ENCODE measurements at places on chromosomes 12 and 14. TPM values are rescaled to one million over a fixed set of nuclear protein-coding genes. Genes with fewer than 3 reads are reported as not detected.

Gene RARG
- total RNA-seq = 17.8 TPM

Gene PRKD1
- 19.6 TPM for total RNA-seq

Gene KLRC2
- total RNA-seq = not detected

Gene RPS6KA5
- 0.30 TPM for total RNA-seq

Gene PTPRR
- 0.30 TPM for total RNA-seq

Gene GPRC5D
- total RNA-seq = not detected

Gene NKX2-1
- total RNA-seq = not detected

Gene NRIP2
- total RNA-seq = not detected

Gene RD3L
- not detected for total RNA-seq

Gene TOMM20L
- not detected for total RNA-seq

Gene IQSEC3
- 0.59 TPM for total RNA-seq

Gene GARIN6
- total RNA-seq = not detected

Gene CD4
- total RNA-seq = 1.5 TPM

Gene C12orf54
- not detected for total RNA-seq

Gene PTHLH
- 13.4 TPM for total RNA-seq

Gene SLC5A8
- total RNA-seq = not detected

Gene CMA1
- total RNA-seq = not detected

Gene AKAP3
- 0.30 TPM for total RNA-seq

Gene PRR4
- 1.2 TPM for total RNA-seq

Gene MYF6
- total RNA-seq = not detected

Gene PROX2
- not detected for total RNA-seq

Gene MSRB3
- total RNA-seq = 121 TPM

Gene SMIM41
- total RNA-seq = 0.23 TPM

Gene RNF212B
- not detected for total RNA-seq

Gene DEPDC4
- 0.65 TPM for total RNA-seq

Gene NANOG
- not detected for total RNA-seq

Gene ADAM20
- total RNA-seq = 2.4 TPM

Gene PSMD9
- 41.6 TPM for total RNA-seq

Gene ACADS
- total RNA-seq = 3.0 TPM

Gene CLEC6A
- total RNA-seq = not detected

Gene CKB
- total RNA-seq = 5.6 TPM

Gene RAB21
- total RNA-seq = 18.1 TPM

Measured in smooth muscle cell of the umbilical artery (primary cell).